ENCODE measurements at places on chromosomes 1 and 21.

GRCh38 chr1:15189692-15190370 is 36.3 kb downstream of the TMEM51 start:
- no peak for DNase-seq

DNA sequence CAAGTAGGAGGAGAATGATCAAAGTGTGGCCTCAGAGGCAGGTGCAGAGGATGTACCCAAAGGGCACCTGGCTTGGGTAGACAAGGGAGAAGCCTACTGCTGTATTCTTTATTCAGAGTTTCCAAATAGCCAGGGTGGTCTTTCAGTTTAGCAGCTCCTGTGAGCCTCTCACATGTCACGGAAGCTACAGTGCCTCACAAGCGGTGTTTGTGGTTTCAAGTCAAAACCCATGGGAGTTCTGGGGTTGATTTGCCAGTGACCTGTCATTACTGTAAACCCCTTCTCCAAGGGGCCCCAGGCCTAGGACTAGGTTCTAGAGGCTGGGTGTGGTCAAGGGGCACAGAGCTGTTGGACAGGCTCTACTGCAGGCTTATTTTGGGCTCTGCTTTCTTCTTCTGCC is 10.2 kb upstream of the IL10 start:
- no peak for DNase-seq

GRCh38 chr1:59605184-59605583 is 209.6 kb upstream of the HOOK1 start:
- DNase-seq, result no peak

- no peak for DNase-seq
Measured at GRCh38 chr21:26962621-26963181, 4.2 kb downstream of the ADAMTS5 start.

- DNase-seq, result no peak
Measured at GRCh38 chr1:116494353-116494692, 76.5 kb downstream of the CD58 start.

DNA sequence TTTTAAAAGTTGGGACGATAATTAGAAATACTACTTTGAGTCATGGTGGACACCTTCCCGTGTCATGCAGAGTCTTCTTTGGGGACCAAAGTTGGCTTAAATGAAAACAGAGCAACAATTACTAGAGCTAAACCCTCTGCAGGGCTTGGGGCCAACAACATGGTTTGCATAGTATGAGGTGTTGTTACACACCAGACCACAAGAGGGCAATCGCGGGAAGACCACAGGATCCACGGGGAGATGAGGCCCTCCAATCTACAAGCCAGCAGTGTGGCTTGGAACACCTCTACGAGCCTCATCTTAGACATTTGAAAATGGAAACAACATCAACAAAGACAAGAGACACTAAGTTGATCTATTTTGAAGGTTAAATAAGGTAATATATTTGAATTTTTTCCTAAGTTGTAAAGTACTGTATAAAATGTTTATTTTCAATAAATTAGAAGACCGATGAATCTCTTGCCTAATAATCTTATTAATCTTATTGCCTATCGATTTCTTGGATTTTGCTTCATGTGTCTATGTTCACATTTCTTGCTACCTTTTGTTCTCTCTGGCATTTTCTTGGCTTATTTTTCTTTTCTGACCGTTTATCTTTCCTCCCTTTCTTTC is 8.2 kb upstream of the SMCP start:
- peak; percentile 61 for DNase-seq

GRCh38 chr21:34695434-34695833 is 26.6 kb downstream of the CLIC6 start:
- DNase-seq, result no peak

GRCh38 chr21:27477296-27477695 is 510.4 kb upstream of the ADAMTS5 start:
- DNase-seq, result no peak

GRCh38 chr1:115062542-115063004 is 26.7 kb downstream of the TSPAN2 start:
- DNase-seq, result peak; percentile 29

GRCh38 chr1:6001992-6002576 is 9.9 kb upstream of the NPHP4 start:
- DNase-seq, result no peak

- no peak for DNase-seq
Measured at GRCh38 chr1:234918961-234919761, 209.5 kb downstream of the TOMM20 start.

DNA sequence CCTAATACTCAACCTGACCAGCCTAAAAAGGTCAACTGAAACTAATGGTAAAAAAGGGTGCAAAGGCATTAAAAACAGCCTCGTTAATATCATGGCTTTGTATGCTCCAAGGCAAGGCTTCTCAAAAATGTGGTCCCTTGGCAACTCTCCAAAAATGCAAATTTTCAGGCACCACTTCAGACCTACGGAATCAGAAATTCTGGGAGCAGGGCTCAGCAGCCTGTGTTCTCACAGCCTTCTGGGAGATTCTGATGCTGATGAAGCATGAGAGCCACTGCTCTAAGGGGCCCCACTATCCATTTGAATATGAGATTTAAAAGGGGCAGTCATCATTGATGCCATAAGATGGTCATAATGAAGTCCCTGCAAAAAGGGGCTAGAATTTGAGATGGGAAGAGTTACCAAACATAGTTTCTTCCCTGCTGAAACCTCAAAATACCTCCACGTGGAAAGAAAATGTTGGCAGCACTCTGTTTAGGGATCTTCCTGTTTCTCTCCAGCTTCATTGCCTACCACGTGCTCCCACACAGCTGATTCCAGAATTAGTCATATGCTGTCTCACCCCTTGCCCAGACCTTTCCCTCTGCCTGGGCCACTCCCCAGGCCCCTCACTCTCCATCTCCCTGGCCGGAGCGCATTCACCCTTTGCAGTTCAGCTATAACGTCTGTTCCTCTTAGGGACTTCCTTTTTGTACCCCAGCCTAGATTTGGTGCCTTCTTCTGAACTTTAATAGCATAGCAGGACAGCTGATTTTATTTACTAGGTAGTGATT is 46.7 kb downstream of the PHC2 start:
- peak; percentile 75 for DNase-seq

DNA sequence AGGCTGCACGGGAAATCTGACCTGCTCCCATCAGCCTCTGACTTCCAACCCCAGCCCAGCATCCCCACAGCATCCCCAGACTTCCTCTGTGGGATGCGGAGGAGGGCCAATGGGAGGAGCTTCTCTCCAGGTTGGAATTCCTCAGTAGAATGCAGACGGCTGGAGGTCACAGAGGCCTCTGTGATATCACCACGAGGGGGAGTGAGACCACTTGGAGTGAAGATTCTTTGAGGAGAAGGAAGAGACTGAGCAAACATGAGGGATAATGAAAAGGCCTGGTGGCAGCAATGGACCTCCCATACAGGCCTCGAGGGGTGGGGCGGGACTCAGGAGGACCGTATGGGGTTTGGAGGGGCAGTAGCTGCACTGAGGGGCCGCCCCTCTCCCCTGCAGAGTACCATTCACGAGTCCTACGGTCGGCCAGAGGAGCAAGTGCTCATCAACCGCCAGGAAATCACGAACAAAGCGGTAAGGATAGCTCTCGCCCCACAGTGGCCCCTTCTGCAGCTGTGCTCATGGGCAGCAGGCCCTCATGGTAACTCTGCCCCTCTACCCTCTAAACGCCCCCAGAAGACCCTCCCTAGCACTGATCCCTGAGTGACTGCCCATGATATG is at the start of gene CATSPER4:
Gene CATSPER4 (plus strand): TSS at position 230 of the 615 bp plus-strand sequence. CDS start 26 bp downstream, at position 256.
- peak; percentile 20 for DNase-seq

DNA sequence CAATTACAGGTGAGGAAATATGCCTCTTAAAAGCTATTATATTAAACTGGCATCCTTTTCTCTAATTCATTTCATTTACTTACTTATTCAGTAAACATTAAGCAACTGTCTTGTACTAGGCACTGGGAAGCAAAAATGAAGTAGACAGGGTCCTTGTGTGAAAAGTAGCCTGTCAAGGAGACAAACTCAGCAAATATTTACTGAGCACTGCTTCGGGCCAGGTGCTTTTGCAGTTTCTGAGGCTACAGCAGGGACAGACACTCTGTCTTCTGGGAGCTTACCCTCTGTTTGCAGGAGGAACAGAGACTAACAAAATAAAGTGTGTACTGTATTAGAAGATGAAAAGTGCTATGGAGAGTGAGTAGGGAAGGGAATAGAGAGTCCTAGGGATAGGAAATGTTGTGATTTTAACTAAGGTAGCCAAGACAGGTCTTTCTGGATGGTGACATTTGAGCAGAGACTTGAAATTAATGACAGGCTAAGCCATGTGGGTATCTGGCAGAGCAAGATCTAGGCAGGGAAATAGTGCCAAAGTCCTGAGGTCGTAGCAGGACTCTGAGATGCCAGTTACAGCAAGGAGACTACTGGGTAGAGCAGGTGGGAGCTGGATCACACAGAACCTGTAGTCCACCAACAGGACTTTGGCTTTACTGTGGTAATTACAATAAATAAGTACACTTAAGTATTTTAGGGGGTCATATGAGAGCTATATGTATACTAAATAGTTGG is 133.0 kb downstream of the ITSN1 start:
- no peak for DNase-seq

DNA sequence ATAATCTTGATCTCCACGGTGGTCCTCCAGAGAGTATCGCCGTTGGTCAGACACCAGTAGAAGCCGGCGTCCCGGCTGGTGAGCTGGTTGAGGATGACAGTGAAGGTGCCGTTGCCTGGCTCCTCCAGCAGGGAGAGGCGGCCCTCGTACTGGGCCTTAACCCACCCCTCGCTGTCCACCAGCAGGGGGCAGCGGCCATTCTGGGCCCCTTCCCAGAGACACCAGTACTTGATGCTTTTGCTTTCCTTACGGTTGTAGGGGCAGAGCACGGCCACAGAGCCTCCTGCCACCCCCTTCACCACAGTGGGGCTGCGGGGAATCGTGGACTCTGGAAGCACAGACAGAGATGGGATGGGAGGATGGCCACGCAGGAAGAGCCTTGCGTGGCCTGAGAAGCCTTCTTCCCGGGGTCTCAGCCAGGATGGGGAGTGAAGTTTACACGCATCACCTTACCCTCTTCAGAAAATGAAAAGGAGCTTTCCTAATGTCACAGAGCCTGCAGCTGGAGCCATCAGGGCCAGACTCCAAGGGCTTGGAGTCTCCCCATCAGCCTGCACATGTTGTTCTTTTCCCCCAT is 10.7 kb downstream of the PIGR start:
- peak; percentile 47 for DNase-seq

- DNase-seq, result peak; percentile 33
Measured at GRCh38 chr21:41196993-41197392, 29.0 kb downstream of the BACE2 start.

GRCh38 chr1:232657426-232658005 is 27.6 kb upstream of the SIPA1L2 start:
- DNase-seq, result peak; percentile 33

DNA sequence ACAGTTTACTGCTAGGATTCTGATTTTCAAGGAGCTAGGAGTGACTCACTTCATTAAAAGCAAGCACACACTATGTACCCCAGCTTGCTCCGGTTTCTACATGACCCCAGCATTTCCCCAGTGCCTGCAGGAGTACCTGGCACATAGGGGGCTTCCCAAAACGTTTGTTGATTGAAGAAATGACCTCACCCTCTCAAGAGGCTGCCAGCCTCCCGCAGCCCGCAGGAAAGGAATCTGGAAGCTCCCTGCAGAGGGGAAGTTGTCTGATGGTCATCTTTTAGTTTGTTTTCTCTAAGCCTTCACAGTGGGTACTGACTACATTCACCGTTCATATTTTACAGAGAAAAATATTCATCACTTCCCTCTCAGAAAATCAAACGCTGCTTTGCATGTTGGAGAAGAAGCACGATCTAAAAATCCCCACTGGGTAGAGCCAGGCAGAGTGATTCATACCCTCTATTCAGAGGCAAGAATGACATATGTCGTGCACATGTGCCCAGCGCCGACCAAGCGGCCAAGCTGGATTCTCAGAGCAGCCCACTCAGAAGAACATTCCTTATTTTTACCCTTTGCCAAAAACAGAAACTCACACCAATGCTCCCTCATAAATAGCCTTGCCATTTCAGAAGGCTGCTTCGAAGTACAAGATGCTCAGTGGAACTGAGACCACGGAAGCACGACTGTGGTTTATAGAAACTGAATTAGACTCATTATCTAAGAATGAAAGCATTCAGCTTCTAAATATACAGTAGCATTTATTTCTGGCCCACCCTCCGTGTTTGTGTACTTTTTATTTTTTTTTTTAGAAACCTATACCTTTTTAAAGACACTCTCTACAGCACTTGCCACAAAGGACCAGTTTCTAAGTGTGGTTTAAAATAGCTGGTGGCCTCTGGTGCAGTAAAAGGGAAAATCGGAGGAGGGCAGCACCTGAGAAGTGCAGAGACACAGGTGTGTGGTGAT is 143.2 kb downstream of the MIS18A start:
- peak; percentile 0 for DNase-seq

DNA sequence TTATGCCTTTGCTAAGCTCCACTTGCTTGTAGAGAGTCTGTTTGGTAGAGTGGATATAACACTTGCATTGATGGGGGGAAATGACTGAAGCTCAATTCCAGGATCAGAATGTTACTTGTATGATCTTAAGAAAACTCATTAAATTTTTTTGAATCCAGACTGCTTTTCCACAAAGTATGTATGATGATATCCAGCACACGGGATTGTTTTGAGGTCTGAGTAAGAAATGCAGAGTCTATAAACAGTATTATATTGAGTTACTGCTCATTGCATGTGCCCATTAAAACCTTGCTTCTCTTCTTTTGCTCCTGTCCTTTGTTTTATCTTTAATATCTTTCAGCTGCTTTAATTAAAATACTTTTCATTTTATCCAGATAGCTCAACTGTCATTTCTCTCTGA is 570.4 kb upstream of the ZRANB2 start:
- DNase-seq, result no peak

- DNase-seq, result no peak
Measured at GRCh38 chr1:89567797-89568196, 43.2 kb downstream of the LRRC8B start.

DNA sequence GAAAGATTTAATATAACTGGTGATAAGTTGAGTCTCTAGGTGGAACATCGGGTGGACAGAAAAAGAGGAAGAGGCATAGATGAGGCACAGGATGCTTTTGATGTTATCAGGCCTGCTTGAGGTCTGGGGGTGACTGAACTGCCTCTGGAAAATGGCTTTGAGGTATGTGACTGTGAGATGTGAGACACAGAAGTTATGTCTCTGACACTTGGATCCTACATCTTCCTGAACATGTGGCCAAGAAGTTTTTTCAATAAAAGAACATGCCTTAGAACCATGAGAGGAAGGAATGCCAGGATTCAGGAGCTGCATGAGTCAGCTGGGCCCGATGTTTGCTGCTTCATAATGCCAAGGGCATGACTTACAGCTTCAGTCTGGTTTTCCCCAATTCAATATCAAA is 11.5 kb upstream of the AIM2 start:
- DNase-seq, result peak; percentile 76

Data from cardiac fibroblast (primary cell).